GM23248 (cell line): ENCODE measurements at places on chromosomes 1 and 21. TPM values are rescaled to one million over a fixed set of nuclear protein-coding genes. Genes with fewer than 3 reads are reported as not detected.

- H3K27ac ChIP-seq = no peak overlapping the region
- H3K27me3 ChIP-seq = no peaks in the 10 kb centered on the region
- DNase-seq = no peak
- no peak overlapping the region for H3K4me3 ChIP-seq
Observed at GRCh38 chr1:180568184-180568583, 9.4 kb downstream of the OVAAL start.

The TXLNA gene
- 92.1 and 99.9 TPM in 2 replicates for total RNA-seq

The ADORA3 gene
- not detected in 2 replicates for total RNA-seq

DNA sequence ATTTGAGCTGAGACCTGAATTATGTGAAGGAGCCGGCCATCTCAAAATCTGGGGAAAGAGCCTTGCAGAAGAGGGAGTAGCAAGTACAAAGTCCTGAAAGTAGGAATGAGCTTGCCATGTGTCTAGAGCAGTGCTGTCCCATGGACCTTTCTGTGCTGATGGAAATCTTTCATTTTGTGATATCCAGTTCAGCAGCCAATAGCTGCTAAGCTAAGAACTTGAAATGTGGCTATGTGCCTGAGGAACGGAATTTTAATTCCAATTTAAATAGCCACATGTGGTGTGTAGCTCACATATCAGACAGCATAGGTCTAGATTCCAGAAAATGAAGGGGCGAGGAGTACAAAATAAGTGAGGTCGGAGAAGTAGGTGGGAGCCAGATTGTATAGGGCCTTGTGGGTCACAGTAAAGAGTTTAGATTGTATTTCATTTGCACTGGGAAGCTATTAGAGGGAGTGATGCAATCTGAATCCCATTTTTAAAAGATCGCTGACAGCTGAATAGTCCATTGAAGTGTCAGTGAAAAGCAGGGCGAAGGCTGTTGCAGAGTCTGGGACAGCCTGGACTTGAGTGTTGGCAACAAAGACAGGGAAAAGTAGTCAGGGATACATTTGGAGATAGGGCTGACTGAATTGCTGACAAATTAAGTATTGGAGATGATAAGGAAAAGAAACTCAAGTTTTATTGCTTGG, 80.3 kb downstream of the TMEM200B start:
- H3K27me3 ChIP-seq = no peaks in the 10 kb centered on the region
- no peak overlapping the region for H3K4me3 ChIP-seq
- H3K4me1 ChIP-seq = no peaks in the 10 kb centered on the region
- H3K27ac ChIP-seq = no peak overlapping the region
- no peaks in the 10 kb centered on the region for H3K36me3 ChIP-seq
- no peak for DNase-seq

DNA sequence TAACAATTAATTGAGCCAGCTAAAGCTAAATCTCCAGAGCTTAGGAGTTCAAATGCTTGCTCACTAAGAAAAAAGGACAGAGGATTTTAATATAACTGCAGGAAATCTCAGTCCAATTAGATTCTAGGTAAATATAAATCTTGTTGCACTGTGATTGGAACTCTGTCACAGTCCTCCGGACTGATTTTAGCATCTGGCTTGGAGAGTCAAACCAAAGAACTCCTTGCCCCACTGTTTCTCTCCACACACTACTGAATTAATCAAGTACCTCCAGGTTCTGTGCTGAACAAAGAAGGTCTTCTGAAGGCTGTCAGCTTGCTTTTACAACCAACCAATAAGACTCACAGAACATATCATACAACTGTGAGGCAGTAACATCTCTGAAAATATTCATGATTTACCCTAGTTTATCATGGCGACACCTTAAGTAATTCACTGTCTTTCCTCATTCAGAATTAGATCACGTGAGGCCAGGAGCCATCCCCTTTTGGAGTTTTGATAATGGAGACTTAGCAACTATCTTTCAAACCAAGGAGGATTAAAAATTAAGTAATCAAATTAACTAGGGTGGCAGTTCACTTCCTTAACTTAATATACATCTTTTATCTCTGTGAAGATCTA, 176.0 kb downstream of the RERE start:
- H3K4me1 ChIP-seq = peaks cover 1% of the 10 kb centered on the region
- no peak overlapping the region for H3K27ac ChIP-seq
- no peaks in the 10 kb centered on the region for H3K36me3 ChIP-seq
- H3K4me3 ChIP-seq = no peak overlapping the region

DNA sequence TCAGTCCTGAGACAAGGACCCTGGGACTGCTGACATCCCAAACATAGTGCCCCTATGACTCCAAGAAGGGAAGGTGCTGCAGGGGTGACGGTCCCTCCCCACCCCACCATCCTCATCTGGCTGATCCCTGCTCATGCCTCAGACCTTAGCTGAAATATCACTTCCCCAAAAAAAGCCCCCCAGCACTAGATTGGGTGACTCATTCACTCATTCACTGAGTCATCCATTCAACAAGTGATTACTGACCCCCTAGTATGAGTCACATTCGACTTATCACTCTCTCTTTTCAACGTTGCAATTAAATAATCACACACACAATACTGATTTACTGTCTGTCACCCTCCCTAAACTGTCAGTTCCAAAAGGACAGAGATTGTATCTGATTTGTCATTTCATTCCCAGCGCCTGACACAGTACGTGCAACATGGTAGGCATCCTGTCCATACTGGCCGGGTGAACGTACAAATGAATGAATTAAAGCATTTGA, 48.6 kb downstream of the HIVEP3 start:
- peaks cover 14% of the 10 kb centered on the region for H3K4me1 ChIP-seq
- no peak overlapping the region for H3K27ac ChIP-seq
- peak; percentile 81 for DNase-seq
- no peak overlapping the region for H3K4me3 ChIP-seq
- H3K36me3 ChIP-seq = no peaks in the 10 kb centered on the region

DNA sequence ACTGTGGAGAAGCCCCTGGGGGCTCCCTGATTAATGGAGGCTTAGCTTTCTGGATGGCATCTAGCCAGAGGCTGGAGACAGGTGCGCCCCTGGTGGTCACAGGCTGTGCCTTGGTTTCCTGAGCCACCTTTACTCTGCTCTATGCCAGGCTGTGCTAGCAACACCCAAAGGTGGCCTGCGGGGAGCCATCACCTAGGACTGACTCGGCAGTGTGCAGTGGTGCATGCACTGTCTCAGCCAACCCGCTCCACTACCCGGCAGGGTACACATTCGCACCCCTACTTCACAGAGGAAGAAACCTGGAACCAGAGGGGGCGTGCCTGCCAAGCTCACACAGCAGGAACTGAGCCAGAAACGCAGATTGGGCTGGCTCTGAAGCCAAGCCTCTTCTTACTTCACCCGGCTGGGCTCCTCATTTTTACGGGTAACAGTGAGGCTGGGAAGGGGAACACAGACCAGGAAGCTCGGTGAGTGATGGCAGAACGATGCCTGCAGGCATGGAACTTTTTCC, 24.8 kb downstream of the PCSK9 start:
- peaks cover 15% of the 10 kb centered on the region for H3K4me1 ChIP-seq
- peak overlapping the region; percentile 29; the same call in 1 of the 2 replicates for H3K27ac ChIP-seq
- H3K36me3 ChIP-seq = peaks cover 22% of the 10 kb centered on the region; the same call in 1 of the 2 replicates
- no peak overlapping the region for H3K4me3 ChIP-seq
- no peaks in the 10 kb centered on the region for H3K27me3 ChIP-seq
- peak; percentile 59 for DNase-seq

DNA sequence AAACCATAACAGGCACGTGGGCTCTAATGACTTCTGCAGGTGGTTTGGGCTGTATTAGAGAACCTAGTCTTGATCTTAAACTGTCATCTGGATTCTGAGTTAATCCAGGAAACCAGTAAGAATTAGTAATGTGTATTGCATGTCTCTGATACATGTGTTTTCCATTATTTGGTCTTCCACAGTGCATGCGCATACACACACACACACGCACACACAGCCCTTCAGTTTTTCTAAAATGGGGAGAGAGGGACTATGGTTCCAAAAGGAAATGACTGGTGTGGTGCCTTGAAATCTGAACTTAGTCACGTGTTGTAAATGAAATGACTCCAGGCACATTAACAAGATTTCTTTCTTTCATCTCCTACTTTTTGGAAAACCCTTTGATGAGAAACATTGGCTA, 67.6 kb downstream of the OLFML2B start:
- no peaks in the 10 kb centered on the region for H3K27me3 ChIP-seq
- peak overlapping the region; percentile 31 for H3K4me3 ChIP-seq
- peak overlapping the region; percentile 47 for H3K27ac ChIP-seq

The NPPB gene
- total RNA-seq = not detected in 2 replicates

DNA sequence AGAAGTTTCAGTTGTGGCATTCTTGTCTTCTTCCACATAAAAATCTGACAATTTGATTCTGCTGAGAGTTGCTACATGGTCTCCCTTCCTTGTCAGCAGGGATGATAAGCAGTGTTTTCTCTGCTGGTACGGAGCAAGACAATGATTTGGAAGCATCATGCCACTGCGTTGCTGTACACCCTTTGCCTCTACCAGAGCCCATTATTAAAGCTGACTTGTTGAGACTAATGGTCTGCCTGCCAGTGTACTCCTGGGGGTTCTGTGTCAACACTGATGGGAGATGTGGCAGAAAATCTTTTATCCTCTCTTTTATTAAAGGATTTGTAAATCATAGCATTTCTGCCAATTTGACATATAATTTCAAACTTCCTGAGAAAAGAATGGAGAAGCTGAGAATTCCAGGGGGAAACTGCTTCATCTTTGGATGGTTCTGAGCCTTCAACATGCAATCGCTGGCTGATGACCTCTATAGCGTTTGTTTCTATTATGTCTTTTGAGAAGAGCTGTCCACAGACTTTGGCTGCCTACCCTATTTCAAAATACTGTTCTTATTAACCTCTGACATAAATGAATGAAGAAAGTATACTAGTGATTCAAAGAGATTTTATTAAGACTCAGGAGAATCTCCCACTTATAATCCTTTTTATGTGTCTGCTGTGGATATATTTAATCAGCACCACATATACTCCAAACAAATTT, 47.9 kb upstream of the DYNLT5 start:
- H3K27me3 ChIP-seq = no peaks in the 10 kb centered on the region
- H3K4me3 ChIP-seq = no peak overlapping the region
- no peak for DNase-seq
- no peaks in the 10 kb centered on the region for H3K36me3 ChIP-seq
- H3K4me1 ChIP-seq = no peaks in the 10 kb centered on the region
- no peak overlapping the region for H3K27ac ChIP-seq

The LCE1A gene
- not detected in 2 replicates for total RNA-seq

DNA sequence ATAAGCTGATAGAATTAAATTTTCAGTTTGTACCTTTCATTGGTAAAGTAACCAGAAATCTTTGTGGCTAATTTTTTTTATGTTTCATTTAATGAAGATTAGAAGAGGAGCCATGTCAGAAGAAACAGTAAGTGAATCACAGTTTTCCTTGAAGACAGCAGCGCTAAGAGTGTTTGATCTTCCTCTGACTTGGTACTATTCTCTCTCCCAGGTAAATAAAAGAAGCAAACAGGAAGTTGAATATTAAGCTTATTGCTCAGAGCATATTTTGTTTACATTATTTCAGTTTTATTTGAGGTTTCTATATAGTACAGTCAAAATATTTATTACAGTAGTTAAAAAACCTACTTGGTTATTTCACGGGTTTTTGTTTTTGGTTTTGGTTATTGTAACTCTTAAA, 3.7 kb downstream of the MIGA1 start:
- no peak overlapping the region for H3K27ac ChIP-seq
- H3K4me3 ChIP-seq = no peak overlapping the region
- peaks cover 17% of the 10 kb centered on the region for H3K4me1 ChIP-seq

The LAX1 gene
- total RNA-seq = 0.11 TPM in 1 of 2 replicates, not detected in the other

GRCh38 chr1:21652101-21652936, 16.8 kb downstream of the RAP1GAP start:
- peaks cover 12% of the 10 kb centered on the region for H3K27me3 ChIP-seq
- DNase-seq = no peak
- no peak overlapping the region for H3K27ac ChIP-seq
- no peaks in the 10 kb centered on the region for H3K4me1 ChIP-seq
- H3K36me3 ChIP-seq = no peaks in the 10 kb centered on the region
- no peak overlapping the region for H3K4me3 ChIP-seq

- H3K27ac ChIP-seq = no peak overlapping the region
- H3K4me1 ChIP-seq = no peaks in the 10 kb centered on the region
- no peaks in the 10 kb centered on the region for H3K36me3 ChIP-seq
- H3K27me3 ChIP-seq = 0 out of 2 replicates have a peak, but pooled peaks cover 5% of the 10 kb centered on the region
- no peak overlapping the region for H3K4me3 ChIP-seq
Observed at GRCh38 chr1:6134206-6134605, 45.9 kb downstream of the CHD5 start.

DNA sequence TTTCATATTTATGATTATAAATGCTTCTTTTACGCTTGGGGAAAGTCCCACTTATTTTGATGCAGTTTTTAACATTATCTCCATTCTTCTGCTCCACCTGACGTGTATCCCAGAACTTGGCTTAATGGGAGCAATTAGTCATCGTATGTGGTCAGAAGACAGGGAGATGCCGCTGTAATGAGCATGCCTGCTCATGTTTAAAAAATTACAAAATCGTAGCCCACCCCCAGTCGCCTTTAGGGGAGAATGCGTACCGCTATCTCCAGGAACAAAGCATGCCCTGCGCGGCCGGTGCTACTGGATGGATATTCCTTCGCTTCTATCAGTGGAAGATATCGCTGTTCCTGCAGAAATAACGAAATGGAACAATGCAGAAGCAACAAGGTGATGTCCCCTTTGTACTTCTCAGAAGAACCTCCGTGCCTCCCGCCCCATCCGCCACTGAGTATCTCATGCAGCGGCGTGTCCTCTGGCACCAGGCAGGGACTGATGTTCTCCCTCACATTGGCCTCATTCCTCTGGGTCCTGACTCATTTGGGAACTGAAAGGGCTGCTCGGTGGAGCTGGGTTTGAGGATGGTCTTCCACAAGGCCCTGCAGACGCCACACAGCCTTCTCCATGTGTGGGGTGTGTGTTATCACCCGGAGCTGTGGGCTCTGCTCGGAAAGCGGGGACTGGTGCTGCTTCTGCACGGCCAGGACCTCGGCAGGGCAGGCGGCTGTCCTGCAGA, 116.3 kb upstream of the COL6A1 start:
- H3K27me3 ChIP-seq = no peaks in the 10 kb centered on the region
- peaks cover 26% of the 10 kb centered on the region for H3K4me1 ChIP-seq

GRCh38 chr1:53681977-53682685, 56.8 kb downstream of the GLIS1 start:
- no peaks in the 10 kb centered on the region for H3K36me3 ChIP-seq
- no peak overlapping the region for H3K27ac ChIP-seq
- DNase-seq = peak; percentile 40

- no peak overlapping the region for H3K27ac ChIP-seq
- peak; percentile 22 for DNase-seq
- H3K27me3 ChIP-seq = no peaks in the 10 kb centered on the region
- no peaks in the 10 kb centered on the region for H3K36me3 ChIP-seq
- H3K4me3 ChIP-seq = no peak overlapping the region
Observed at GRCh38 chr1:204241050-204241449, 27.3 kb upstream of the GOLT1A start.

The REG4 gene
- total RNA-seq = not detected in 2 replicates

DNA sequence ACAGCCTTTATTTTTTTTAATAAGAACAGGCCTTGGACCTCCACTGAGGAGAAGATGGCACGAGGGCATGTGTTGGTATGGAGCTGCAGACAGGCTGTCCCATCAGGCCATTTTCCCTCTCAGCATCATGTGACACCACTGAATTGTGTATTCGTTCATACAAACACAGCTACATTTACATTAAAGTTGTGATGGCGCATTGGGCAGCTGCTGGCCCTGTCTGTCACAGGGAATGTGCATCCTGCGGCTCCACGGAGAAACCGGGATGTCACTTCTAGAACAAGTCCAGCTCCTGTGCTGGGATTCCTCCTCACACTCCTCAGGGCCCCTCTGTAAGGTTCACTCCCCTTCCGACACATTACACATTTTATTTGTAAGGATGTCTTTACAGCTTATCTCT, 147.6 kb upstream of the TNR start:
- no peak overlapping the region for H3K27ac ChIP-seq
- H3K36me3 ChIP-seq = no peaks in the 10 kb centered on the region
- H3K27me3 ChIP-seq = no peaks in the 10 kb centered on the region
- H3K4me3 ChIP-seq = no peak overlapping the region
- H3K4me1 ChIP-seq = no peaks in the 10 kb centered on the region

The EFCAB7 gene
- total RNA-seq = 1.4 and 37.5 TPM in 2 replicates

The HPDL gene
- total RNA-seq = 3.7 TPM in 2 replicates
